MV-4-11 (cell line): ENCODE measurements at places on chromosomes 13 and 19.

DNA sequence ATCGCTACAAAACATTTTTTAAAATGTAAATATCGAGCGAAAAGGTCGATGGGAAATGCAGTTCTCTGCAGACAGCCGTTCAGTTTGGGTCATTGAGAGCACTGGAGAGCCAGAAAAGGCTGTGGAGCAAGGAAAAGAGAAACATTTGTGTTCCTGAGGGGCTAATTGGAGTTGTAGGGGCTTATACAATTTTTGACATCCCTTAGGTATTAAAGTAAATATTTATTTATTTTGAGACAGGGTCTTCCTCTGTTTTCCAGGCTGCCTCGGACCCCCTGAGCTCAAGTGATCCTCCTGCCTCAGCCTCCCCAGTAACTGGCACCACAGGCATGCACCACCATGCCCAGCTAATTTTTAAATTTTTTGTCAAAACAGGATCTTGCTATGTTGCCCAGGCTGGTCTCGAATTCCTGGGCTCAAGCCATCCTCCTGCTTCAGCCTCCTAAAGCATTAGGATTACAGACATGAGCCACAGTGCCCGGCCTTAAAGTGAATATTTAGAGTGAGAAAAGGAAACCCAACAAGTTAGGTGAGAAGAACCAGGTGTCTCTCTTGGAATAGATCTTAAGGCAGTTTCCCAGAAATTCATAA is 825 bp upstream of the YIF1B start:
- DNase-seq, result no peak

DNA sequence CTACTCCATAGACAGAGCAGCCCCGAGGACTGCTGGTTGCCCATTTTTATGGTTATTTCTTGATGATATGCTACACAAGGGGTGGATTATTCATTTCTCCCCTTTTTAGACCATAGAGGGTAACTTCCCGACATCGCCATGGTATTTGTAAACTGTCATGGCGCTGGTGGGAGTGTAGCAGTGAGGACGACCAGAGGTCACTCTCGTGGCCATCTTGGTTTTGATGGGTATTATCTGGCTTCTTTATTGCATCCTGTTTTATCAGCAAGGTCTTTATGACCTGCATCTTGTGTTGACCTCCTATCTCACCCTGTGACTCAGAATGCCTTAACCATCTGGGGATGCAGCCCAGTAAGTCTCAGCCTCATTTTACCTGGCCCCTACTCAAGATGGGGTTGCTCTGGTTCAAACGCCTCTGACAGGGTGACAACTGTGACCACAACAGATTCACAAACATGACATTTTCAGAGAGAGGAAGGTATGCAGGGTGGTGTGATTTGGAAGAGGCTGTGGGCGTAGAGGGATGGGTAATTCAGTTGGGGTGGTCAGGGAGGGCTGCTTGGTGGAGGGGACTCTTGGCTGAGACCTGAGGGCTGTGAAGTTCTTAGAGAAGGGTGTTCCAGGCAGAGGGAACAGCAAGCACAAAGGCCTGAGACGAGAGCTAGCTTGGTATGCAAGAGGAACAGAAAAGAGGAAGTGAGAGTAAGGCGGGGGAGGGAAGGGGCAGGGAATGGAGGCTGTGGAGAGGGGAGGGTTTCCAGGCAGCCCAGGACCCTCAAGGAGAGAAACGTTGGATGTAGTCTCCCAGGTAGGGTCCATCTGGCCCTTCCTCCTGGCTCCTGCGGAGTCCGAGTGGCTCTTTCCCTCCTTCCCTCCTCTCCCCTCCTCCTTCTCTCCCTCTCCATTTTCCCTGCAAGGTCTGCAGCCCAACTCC is 23.5 kb downstream of the FAM187B start:
- DNase-seq, result peak; percentile 87

GRCh38 chr13:32142115-32142514 is 110.5 kb downstream of the FRY start:
- no peak for DNase-seq

DNA sequence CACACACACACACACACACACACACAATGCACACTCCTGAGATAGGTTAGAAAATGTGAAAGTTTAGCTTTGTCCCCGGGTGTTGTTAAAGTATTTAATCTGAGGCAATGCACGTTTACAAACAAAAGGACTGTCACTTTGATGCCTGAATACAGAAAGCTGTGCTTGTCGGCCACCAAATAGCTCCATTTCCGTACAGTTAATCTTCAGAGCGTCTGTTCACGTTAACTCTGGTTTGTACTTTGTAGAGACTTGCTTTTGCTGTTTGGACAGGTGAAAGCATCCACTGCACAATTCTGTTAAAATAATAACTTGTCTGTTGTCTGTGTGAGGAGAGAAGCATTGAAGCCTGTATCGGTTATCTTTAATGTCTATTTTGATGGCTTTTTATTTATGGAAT is 267.8 kb downstream of the FGF9 start:
- no peak for DNase-seq

GRCh38 chr13:20160306-20161274 is at the start of gene GJA3:
TSS of gene GJA3 (minus strand) at chr13:20161052. CDS start at chr13:20143288, 17,764 bp downstream.
- DNase-seq, result no peak

- peak; percentile 9 for DNase-seq
Measured at GRCh38 chr13:112704308-112705145, 14.7 kb downstream of the ATP11A start.

DNA sequence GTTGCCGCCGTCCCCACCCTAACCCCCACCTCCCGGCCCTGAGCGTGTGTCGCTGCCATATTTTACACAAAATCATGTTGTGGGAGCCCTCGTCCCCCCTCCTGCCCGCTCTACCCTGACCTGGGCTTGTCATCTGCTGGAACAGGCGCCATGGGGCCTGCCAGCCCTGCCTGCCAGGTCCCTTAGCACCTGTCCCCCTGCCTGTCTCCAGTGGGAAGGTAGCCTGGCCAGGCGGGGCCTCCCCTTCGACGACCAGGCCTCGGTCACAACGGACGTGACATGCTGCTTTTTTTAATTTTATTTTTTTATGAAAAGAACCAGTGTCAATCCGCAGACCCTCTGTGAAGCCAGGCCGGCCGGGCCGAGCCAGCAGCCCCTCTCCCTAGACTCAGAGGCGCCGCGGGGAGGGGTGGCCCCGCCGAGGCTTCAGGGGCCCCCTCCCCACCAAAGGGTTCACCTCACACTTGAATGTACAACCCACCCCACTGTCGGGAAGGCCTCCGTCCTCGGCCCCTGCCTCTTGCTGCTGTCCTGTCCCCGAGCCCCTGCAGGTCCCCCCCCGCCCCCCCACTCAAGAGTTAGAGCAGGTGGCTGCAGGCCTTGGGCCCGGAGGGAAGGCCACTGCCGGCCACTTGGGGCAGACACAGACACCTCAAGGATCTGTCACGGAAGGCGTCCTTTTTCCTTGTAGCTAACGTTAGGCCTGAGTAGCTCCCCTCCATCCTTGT is 6.4 kb downstream of the YIPF2 start:
- no peak for DNase-seq

- DNase-seq, result no peak
Measured at GRCh38 chr19:2224754-2225349, 11.3 kb downstream of the PLEKHJ1 start.

DNA sequence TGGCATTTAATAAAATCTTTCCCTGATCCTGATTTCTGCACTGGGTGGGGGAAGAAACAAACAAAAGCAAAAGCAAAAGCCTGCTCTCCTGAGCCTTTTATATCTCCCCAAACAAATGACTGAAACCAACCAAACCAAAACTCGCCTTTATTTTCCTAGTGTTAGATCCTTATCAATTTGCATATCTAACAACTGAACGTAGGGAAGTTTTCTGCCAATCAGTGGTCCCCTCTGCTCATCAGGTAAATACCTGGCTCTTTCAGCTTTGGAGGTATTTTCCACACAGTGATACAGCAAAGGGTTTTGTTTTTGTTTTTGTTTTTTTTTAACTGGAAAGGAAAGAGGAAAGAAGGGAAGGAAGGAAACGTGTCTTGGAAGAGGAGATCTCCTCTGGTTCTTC is 3.3 kb downstream of the AMER2 start:
- no peak for DNase-seq

DNA sequence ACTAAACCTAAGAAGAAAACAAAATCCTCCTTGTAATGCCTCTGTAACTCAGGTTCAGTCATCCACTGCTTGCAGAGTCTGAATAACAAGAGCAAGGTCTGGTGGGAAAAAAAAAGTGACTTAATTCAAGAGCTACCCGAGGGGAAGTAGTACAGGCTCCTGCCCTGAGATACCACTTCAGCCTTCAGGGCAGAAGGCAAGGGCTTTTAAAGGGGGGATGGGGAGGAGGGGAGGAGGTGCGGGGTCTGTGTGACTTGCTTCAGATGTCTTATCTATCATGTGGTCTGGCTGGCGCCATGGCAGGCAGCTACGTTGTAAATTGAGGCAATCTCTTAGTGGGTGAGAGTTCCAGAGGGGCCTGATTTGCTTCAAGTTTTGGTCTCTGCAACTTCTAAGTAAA is 66.7 kb downstream of the LRRC63 start:
- DNase-seq, result no peak

DNA sequence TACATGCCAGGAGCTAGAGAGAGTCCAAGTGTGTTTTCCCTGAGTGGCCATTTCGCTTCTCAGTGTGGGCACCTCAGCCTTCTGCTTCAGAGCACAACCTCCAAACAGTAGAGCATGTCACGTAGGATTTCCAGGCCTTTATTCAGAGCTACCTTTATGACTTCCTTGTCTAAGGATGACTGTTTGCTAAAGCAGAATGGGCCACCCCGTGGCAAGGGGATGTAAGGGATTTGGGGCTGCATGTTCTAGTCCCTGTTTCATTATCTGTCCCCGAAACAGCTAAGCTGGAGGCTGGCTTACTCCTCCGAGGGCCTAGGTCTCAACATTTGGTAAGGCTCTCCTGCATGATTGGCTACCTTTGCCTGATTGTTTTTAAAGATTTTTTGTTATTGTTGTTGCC is 6.0 kb downstream of the RNASEH2B start:
- DNase-seq, result peak; percentile 72

DNA sequence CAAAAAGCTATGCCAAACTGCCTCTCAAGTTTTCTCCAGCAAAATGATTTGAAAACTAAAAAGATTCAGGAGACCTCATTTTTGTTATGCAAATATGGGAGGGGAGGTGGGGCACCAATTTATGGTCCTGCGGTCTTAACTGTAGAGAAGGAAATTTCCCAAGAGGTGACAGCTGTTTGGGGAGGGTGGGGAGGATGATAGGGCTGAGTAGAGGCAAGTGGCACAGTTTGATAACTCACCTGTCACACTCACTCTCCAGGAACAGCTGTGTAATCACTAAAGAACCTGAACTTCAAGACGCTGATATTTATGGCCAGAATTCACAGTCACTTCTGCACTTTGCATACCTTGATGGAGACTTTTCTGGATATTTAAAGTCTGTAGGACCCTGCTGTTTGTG is 232.9 kb upstream of the STARD13 start:
- DNase-seq, result no peak

DNA sequence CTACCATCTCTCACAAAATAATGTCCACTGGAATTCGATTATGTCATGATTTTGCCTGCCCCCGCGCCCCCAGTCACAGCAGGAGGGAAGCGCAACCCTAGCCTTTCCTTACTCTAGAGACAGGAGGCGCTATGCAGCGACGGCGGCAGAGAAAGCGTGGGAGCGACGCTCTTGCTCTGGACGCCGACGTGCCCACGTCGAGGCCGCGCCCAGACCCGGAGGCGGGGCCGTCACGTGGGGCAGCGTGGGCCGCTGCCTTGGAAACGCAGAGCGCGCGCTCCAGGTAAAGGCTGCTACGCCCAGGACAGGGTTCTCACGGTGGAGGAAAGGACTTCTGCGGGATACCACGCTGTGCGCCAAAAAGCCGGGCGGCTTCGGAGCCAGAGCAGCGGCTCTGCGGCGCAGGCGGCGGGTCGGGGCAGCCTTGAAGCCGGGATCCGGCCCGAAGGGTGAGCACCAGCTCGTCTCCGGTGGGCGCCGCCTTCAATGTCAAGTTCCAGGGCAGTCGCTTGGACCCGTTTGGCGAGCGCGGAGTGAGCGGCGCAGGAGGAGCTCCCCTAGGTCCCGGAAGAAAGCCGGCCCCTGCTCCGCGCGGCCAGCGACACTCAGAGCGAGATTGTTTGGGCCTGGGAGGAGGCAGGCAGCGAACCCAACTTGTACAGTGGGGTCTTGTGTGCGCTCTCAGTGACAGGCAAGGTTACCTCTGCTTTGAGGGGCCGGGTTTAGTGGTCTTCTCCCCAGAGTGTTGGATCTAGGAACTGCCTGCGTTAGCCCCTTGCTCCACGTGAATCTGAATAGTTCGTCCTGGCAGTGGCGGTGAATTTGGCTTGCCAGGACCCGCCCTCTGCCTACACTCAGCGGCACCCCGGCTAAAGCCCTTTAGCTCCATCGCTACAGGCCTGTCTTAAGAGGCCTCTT is 121.7 kb downstream of the MRPL57 start:
- peak; percentile 84 for DNase-seq

GRCh38 chr19:29947871-29948270 is 5.8 kb downstream of the URI1 start:
- DNase-seq, result no peak

- DNase-seq, result no peak
Measured at GRCh38 chr13:100854006-100854405, 179.4 kb upstream of the TMTC4 start.

- DNase-seq, result peak; percentile 28
Measured at GRCh38 chr13:48570216-48570828, 37.4 kb upstream of the RCBTB2 start.

DNA sequence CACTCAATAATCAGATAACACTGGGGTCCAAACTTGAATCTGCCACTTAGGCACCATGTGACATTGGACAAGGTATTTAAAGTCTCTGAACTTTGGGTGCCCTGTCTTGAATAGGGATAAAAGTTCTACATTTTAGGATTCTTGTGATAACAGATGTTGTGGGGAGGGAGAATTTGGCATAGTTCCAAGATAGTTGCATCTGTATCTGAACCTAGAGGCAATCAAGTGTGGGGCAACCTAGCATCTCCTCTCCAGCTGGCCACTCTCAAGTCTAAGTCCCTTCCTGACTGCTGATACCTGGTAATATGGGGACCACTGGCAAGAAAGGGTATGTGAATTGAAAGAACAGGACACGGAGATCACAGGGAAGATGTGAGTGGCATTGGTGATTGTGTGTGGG is 256.1 kb downstream of the FOXO1 start:
- DNase-seq, result no peak

GRCh38 chr13:19181621-19182485 is at the start of gene TUBA3C:
TSS of gene TUBA3C (minus strand) at chr13:19181824. CDS start at chr13:19181747, 77 bp downstream.
- DNase-seq, result no peak

DNA sequence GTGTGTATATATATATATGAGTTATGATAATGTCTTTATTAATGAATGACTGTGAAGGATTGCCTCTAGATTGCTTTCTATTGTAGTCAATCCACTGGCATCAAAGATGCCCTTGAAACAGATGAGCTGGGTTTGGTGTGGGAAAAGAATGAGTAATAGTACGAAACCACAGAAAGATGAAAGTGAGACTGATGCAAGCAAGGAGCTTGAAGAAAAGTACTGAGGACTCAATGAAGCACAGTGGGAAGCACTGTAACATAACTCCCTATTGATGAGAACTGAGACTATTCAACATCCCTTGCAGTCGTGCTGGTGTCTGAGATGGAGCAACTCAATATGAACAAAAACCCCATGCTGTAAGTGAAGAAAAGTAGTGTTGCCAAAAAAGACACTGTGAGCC is 1794.2 kb downstream of the SLITRK5 start:
- DNase-seq, result no peak

- DNase-seq, result no peak
Measured at GRCh38 chr13:30963791-30964190, 31.3 kb downstream of the TEX26 start.

GRCh38 chr13:75341028-75341427 is 140.9 kb downstream of the TBC1D4 start:
- DNase-seq, result no peak

GRCh38 chr19:38290631-38291147 is 13.4 kb upstream of the C19orf33 start:
- peak; percentile 91 for DNase-seq
